ENCODE measurements at places on chromosomes 11 and 22. TPM values are rescaled to one million over a fixed set of nuclear protein-coding genes. Genes with fewer than 3 reads are reported as not detected.

Gene RTL10
- total RNA-seq = 23.1 TPM

Gene C11orf65
- 1.9 TPM for total RNA-seq

Gene OR8D1
- total RNA-seq = not detected

Gene RFPL1
- total RNA-seq = not detected

Gene OR52A1
- not detected for total RNA-seq

Gene C11orf16
- total RNA-seq = not detected

Gene PHF21B
- not detected for total RNA-seq

- no peak for DNase-seq
Measured at GRCh38 chr11:96267001-96267495, 75.9 kb downstream of the MAML2 start.

- DNase-seq = peak; percentile 17
Measured at GRCh38 chr11:116931206-116931953, 94.0 kb upstream of the APOA1 start.

DNA sequence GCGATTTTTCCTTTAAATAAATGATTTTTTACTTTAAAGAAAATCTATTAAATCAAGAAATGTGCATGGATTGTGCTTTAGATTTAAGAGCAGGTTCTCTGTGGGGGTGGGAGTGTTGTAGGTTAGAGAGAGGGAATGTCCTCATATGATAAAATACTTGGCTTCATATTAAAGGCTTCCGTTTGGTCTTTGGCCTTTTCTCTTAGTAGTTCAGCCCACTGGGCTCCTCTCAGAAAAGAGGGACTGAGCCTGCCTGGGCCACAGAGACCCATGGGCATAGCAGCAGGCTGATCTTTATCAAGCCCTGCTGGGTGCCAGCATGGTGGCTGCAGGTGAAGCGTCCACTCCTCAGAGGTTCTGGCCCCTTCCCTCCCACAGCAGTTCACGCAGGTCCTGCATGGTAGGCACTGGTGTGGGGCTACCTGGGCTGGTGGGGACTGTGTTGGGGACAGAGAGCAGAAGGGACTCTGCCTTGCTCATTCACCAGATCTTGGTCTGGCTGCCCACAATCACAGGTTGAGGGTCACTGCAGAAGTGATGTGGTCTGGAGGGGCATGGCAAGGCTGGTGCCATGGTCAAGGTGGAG is 4.3 kb downstream of the PANX1 start:
- DNase-seq = no peak

GRCh38 chr11:20873054-20873453 is 203.7 kb downstream of the NELL1 start:
- no peak for DNase-seq

GRCh38 chr11:128511712-128512111 is 75.6 kb downstream of the ETS1 start:
- DNase-seq = no peak

DNA sequence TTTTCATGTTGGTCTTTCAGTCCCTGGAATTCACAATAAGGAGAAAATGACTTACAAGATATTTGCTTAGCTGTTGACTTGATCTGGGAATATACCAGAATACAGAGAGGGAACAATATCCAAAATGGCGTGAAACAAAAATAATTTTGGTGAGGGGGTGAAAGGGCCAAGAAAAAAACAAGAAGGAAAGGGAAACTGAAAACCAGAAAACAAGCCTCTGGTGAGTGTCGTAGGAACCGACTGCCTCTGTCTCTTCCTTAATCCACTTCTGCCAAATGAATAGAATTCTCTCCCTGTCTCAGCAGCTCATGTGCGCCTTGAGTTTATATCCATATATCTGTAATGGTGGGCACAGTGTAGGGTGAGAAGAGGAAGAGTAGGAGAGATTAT is 367.6 kb downstream of the ETS1 start:
- DNase-seq = no peak

GRCh38 chr11:132123854-132124835 is 753.7 kb downstream of the NTM start:
- DNase-seq = no peak

DNA sequence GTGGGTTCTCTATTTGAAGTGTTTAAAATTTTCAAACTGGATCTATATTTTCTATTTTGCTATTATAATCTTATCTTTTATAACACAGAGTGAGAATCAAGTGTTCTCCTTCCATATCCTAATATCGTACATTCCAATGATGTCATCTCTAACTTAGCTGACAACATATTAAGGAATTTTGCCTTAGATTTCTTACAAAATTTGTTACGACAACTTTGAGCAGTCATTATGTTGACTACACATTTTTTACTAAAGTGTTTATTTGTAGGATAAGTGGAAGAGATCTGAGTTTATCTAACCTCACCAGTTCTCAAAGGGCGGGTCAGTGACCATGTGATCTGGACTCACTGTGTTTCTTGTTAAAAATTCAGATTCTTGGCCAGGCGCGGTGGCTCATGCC is 12.7 kb downstream of the BTG4 start:
- DNase-seq = no peak

DNA sequence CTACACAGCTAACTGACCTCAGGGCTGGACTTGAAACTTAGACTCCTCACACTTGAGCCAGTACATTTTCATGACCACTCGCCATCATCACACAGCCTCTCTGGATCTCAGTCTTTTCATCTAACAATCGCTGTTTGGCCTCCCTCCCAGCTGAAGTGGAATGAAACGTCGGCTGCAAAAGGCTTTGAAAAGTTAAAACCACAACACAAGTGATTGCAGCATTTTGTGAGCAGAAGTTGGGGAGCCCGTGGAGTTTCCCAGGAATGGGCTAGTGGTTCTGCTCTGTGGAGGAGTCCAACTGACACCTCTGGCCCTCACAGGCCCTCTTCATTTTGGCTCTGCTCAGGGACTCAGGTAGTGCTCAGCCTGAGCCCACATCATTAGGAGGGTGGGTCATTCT is 35.9 kb upstream of the TRIM29 start:
- no peak for DNase-seq

- DNase-seq = no peak
Measured at GRCh38 chr11:9753021-9753420, 89.1 kb downstream of the SWAP70 start.

- no peak for DNase-seq
Measured at GRCh38 chr11:12051287-12051662, 42.8 kb upstream of the DKK3 start.

DNA sequence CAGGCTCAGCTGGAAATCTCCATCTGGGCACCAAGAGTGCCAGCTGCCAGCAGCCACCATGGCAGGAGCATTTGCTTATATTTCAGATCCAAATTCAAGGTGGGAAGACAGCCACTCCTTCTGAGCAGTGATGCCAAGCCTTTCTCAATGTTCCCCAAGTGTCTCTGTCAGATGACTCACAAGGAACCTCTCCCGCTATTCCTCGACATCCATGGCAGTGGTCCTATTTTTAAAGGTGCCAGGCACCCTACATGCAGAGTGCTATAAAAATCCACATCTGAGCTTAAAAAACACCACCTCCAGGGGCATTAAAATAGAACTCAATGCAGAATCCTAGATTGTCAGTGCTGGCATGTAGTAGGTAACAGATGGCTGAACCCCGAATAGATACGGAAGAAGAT is 112.1 kb downstream of the SLC1A2 start:
- no peak for DNase-seq

GRCh38 chr11:115092516-115092915 is 411.7 kb downstream of the CADM1 start:
- no peak for DNase-seq

- no peak for DNase-seq
Measured at GRCh38 chr11:94558468-94558867, 8.7 kb upstream of the PIWIL4 start.

GRCh38 chr11:30652801-30653200 is 66.6 kb upstream of the MPPED2 start:
- no peak for DNase-seq
